ENCODE measurements at places on chromosomes 2 and 18. TPM values are rescaled to one million over a fixed set of nuclear protein-coding genes. Genes with fewer than 3 reads are reported as not detected.

EPAS1 gene
- 48.5 TPM for total RNA-seq

LYPD6B gene
- 0.94 TPM for total RNA-seq

PDCD1 gene
- total RNA-seq, result 0.16 TPM

ABCG8 gene
- total RNA-seq, result not detected

IFIH1 gene
- 5.1 TPM for total RNA-seq
